ENCODE measurements at places on chromosomes 2 and 18.

- DNase-seq, result no peak
Observed at GRCh38 chr18:48165111-48165866, 234.8 kb upstream of the SMAD2 start.

DNA sequence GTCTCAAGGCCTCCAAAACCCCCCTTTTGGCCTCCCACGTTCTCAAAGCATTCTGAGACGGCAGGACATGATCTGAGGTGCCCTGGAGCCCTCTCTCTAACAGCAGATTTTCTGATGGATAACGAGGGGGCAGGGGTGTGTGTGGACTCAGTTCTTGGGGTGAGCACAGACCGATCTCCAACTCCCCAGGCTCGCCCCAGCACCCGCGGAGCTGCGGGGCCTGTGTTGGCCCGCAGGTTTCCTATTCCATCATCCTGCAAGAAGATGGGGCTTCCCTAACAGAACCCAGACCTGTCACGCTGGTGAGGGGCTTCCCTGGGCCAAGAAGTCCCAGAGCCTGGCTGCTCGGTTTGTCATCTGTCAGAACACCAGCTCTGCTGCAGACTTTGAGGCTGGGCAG lies 196.1 kb downstream of the ANAPC1 start:
- no peak for DNase-seq

DNA sequence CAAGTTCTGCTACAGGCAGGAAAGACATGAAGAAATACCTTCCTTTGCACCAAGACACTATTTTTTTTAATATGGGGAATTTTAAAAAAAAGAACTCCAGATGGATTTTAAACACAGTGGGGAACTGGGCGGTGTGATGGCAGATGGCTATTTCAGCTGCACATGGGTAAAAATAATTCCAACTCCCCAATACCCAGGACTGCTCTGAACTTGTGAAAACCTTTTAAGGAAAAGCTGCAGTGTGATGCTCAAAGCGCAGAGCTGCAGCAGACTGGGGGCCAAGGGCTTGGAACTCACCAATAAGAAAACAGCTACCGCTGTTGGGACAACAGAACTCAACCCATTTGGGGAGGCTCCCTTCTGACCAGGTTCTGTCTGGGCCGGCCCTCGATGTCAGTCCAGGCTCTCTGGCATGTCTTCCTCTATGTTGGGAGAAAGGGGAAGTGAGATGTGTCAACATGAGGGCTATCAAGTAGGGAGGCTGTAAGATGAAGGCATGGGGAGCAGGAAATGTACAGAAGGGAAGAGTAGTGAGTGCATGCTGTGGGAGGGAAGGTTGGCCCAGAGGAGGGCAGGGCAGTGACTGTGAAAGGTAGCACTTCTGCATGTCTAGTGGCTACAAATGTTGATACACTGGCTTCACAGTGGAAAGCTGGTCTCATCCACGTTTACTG lies 64.0 kb upstream of the SLC14A2 start:
- no peak for DNase-seq

DNA sequence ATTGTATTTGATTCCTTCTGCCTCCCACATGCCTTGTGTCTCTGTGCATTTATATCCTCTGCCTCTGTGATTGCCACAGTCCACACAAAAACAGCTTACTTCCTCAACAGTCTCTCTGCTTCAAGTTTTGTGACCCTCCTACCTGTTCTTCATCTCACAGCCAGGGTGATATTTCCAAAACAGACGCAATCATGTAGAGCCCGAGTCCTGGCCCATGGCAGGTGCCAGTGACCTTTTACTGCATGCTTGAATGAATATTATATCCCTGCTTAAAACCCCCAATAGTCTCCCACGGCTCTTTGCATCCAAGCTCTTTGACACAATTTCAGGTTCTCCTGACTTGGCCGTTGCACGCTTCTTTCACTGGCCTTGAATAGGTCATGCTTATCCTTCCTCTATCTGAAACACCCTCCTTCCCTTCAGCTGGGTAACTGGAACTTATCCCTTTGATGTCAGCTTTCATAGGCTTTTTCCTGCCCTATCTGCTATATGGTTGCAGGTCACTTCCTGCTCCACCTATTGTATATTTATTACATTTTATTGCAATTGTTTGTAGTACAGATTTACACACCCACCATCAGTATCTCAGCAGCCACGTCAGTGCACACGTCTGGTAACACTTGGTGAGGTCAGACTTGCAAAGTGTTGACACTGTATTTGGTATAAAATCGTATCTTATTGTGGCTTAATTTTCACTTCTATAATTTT lies 29.7 kb upstream of the IL1B start:
- no peak for DNase-seq

DNA sequence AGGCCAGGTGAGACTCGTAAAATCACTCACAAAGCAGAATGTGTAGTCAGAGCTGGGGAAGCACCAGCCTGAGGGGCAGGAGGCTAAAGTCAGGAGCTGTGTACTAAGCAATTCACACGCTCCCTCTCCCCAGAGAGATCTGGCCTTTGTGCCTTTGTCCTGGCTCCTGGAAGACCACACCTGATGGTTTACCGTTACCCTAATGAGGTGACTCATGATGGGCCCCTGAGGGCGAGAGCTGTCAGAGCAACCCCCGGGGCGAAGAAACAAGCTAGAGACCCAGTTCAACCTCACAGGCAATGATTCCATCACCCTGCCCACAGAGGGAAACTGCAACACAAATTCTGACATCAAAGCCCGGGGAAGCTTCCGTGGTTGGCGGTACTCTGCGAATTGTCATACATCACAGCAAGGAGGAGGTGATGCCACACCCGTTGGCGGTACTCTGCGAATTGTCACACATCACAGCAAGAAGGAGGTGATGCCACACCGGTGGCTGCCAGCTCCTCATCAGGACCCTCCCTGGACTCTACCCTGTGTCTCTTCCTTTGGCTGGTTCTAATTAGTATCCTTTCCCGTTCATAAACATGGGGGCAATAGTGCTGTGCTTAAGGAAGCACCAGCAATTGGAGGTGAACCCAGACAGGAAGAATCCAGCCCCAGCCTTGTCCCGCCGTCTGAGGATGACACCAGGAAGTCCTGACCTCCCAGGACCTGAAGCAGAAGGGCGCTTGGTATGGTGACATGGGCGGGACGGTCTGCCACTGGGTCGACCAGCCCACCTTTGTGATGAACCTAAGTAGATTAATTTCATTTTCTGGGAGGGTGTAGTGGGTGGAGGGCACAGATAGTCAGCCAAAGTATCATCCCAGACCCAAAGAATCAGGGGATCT lies 30.5 kb downstream of the B3GNT7 start:
- DNase-seq, result no peak

- no peak for DNase-seq
Observed at GRCh38 chr2:215260097-215260677, 51.7 kb upstream of the ATIC start.

DNA sequence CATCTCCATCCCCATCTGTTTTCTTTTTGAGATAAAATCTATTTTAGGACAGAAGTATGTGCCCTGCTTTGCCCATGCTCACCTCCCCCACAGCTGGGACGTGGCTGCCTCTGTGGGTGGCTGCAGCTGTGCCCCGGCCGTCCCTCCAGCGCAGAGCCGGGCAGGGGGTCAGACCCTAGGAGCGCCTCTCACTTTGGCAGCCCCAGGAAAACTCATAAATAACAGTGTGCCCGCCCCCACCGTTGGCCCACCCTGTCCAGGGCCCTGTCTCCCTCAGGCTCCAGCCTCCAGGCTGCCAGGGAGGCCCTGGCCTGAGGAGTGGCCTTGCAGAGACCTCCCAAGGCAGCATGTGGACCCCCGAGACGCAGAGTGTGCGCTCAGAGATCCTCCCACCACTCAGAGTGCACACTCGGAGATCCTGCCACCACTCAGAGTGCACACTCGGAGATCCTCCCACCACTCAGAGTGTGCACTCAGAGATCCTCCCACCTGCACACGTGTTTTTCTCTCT lies 178.1 kb downstream of the TWIST2 start:
- DNase-seq, result peak; percentile 57

- peak; percentile 12 for DNase-seq
Observed at GRCh38 chr2:80149991-80150390, 154.6 kb downstream of the LRRTM1 start.

- DNase-seq, result peak; percentile 89
Observed at GRCh38 chr2:127226520-127227263, 6.6 kb upstream of the CYP27C1 start.

GRCh38 chr2:48482769-48483168 lies 47.2 kb upstream of the STON1 start:
- DNase-seq, result no peak

GRCh38 chr2:42114091-42114490 lies 55.1 kb upstream of the EML4 start:
- no peak for DNase-seq

- no peak for DNase-seq
Observed at GRCh38 chr2:171627412-171627811, 59.9 kb upstream of the DYNC1I2 start.
